Activated naive CD8-positive, alpha-beta T cell treated with anti-CD3 and anti-CD28 coated beads, Interleukin-2, amount 10 ng/mL, durations not matched to agents 7 days and 5 days (primary cell): ENCODE measurements at places on chromosomes 2 and 18. TPM values are rescaled to one million over a fixed set of nuclear protein-coding genes. Genes with fewer than 3 reads are reported as not detected.

GRCh38 chr2:191866675-191867506 is 20.0 kb upstream of the CAVIN2 start:
- DNase-seq: no peak

DNA sequence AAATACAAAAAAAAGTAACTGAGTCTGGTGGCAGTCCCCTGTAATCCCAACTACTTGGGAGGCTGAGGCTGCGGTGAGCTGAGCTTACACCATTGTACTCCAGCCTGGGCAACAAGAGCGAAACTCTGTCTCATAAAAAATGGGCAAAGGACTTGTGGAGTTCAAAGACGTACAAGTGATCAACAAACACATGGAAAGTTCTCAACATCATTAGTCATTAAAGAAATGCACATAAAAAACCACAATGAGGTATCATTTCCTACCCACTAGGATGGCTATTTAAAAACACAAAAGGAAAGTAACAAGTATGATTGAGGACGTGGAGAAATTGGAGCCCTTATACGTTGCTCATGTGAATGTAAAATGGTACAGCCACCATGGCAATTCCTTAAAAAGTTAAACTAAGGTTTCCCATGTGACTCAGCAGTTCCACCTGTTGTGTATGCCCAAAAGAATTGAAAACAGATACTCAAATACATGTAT is 52.3 kb downstream of the RAB10 start:
- DNase-seq: no peak

- DNase-seq: no peak
Measured at GRCh38 chr2:70641263-70641784, 87.7 kb upstream of the TGFA start.

ITPRIPL1 gene
- total RNA-seq: 32.8 TPM

RAB27B gene
- 1.7 TPM for total RNA-seq

GRCh38 chr18:3645384-3646156 is 195.6 kb downstream of the TGIF1 start:
- DNase-seq: no peak

DNA sequence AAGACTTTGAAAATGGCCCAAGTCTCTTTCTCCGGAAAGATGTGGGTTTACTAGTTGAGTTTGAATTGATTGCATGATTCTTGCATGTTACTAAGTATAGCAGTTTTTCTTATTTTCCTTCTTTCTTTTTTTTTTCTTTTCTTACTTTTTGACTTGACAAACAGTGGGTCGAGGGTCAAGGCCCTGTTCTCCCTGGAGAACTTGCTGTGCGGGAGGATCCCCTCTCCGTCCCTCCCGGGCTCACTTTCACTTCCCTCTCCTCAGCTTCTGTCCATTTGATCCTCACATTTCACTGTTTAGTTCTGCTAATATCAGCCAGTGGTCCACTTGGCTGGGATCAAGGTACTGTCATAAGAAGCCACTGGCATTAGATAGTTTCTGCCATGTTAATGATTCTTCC is 767.4 kb downstream of the TDRD15 start:
- no peak for DNase-seq

- DNase-seq: no peak
Measured at GRCh38 chr2:214674278-214674677, 135.2 kb downstream of the BARD1 start.

COX7A2L gene
- total RNA-seq: 92.0 TPM
